ENCODE measurements at places on chromosomes 12 and 14. TPM values are rescaled to one million over a fixed set of nuclear protein-coding genes. Genes with fewer than 3 reads are reported as not detected.

Gene PLXNC1
- total RNA-seq: 0.20 TPM

Gene STAC3
- total RNA-seq: not detected

Gene VDR
- total RNA-seq: 9.3 TPM

Gene DYRK2
- total RNA-seq: 8.3 TPM

Gene B4GALNT3
- 1.8 TPM for total RNA-seq

Gene BICDL1
- total RNA-seq: 0.89 TPM

Gene OR4M1
- not detected for total RNA-seq

Gene LRP6
- 13.0 TPM for total RNA-seq

Gene HCAR2
- total RNA-seq: not detected

Gene FKBP11
- total RNA-seq: 5.3 TPM

Gene CISTR
- not detected for total RNA-seq

Gene GTF2A1
- total RNA-seq: 15.1 TPM

Gene KRT77
- total RNA-seq: not detected

Gene RNASE3
- total RNA-seq: not detected

Gene SERPINA9
- total RNA-seq: not detected

Gene GOLT1B
- total RNA-seq: 95.9 TPM

Gene MAGOHB
- total RNA-seq: 51.5 TPM

Gene KRT73
- total RNA-seq: not detected

Gene TTC6
- not detected for total RNA-seq

Gene NYNRIN
- total RNA-seq: not detected

Gene ZDHHC22
- 0.02 TPM for total RNA-seq

Gene WNT1
- not detected for total RNA-seq

Gene VRTN
- not detected for total RNA-seq

Gene SLC5A8
- total RNA-seq: 0.05 TPM

Gene RERGL
- not detected for total RNA-seq

Data from M059J (cell line).